ENCODE measurements at places on chromosomes 1 and 21. TPM values are rescaled to one million over a fixed set of nuclear protein-coding genes. Genes with fewer than 3 reads are reported as not detected.

The JTB gene
- 159 TPM for polyA plus RNA-seq

The GNAT2 gene
- polyA plus RNA-seq = not detected

DNA sequence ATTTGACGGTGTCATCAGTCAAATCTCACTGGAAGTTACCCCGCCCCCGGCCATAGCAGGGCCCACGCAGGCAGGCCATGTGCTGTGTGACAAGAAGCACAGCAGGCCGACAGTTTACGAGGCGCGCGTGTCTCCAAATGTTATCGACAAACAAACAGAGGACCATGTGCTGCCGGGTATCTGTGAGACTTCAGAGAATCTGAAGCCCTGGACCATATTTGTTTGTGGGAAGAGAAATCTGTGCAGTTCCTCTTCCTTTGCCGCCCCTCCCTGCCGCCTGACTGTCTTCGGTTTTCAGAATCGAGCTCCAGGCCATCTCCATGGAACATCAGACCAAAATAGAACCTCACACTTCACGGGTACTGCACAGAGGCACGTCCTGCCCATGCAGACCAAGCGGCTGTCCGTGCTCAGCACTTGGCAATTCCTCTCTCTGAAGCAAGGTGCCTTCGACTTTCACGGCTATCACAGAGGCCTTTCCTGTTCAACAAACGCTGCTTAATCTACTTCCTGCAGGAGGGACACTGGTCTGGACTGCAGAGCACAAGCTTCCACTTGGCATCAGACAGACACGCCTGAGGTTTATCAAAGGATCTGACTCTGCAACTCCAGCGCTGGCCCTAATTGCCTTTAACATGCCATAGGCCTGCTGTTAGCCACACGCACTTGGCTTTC is 135.7 kb upstream of the KRTAP19-8 start:
- no peak for DNase-seq

DNA sequence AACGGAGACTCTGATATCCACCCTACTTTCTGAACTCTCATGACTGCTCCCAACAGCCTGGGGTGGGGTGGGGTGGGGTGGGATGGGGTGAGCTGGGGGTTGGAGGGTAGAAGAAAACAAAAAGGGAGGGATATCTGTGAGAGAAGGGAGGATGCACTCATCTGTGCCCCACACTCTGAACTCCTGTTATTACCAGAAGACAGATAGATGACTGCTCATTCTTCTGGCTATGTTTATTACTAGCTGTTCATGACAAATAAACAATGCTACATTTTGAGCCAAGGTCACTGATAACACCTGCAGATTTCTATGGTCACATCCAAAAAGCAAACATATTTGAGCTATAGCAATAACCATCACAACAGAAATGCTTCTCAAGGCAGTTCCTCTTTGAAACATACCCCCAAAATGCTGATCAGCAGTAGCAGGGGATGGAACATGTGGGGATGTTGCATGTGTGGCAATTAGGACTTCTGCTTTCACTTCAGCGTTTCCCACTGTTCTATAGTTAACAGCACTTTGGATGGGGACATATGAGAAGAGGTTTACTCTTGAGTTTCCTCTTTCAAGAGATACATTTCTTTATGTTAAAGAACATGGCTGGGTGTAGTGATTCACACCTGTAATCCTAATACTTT is 43.3 kb downstream of the GPR3 start:
- DNase-seq = no peak

DNA sequence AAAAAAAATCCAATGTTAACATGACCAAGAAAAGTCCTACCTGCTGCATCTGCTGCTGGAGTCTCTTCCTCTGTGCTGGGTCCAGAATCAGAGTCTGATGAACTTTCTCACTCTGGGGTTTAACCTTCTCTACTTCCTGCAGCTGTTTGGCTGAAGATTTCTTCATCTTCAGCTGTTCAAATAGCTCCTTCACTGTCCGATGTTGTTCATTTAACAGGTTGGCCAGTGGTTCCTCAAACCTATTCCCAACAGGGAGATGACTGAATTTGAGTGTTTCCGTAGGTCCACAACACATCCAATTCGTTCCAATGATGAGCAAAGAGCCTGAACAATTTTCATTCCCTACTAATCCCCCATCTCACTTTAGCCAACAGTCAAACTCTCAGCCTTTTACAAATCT is 79.4 kb downstream of the GON4L start:
- DNase-seq = no peak

DNA sequence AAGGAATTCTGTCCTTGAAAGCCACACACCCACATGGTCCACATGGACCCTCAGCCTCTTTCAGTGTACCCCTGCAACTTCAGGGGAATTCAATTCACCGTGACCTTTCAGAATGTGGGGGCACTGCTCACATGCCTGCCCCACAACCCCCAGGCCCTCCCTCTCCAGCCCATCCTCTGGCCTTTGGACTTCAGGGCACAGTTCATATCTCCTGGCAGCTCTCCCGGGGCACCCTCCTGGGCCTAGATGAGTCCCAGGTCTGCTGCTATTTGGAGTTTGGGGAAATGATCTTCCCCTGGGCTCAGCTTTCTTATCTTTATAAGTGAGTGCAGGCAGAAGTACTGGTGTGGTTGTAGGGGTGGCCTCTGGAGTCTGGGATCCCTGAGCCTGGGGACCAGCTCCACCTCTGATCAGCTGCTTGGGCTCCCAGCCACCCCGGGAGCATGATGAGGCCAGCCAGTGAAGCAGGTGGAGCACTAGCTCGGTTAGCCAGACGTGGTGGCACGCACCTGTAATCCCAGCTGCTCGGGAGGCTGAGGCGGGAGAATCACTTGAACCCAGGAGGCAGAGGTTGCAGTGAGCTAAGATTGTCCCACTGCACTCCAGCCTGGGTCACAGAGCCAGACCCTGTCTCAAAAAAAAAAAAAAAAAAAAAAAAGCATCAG is 15.8 kb downstream of the C1orf167 start:
- DNase-seq = no peak

- no peak for DNase-seq
Observed at GRCh38 chr1:55192093-55192492, 23.1 kb downstream of the USP24 start.

- no peak for DNase-seq
Observed at GRCh38 chr21:9735421-9735961, 785.9 kb upstream of the TPTE start.

GRCh38 chr1:38005195-38006007 is at the start of gene FHL3:
Gene FHL3 (minus strand): TSS chr1:38005514. CDS start chr1:37999412, 6,102 bp downstream.
- DNase-seq = no peak

- DNase-seq = no peak
Observed at GRCh38 chr1:85118751-85119150, 70.5 kb upstream of the MCOLN3 start.
